ENCODE measurements at places on chromosomes 4 and X.

DNA sequence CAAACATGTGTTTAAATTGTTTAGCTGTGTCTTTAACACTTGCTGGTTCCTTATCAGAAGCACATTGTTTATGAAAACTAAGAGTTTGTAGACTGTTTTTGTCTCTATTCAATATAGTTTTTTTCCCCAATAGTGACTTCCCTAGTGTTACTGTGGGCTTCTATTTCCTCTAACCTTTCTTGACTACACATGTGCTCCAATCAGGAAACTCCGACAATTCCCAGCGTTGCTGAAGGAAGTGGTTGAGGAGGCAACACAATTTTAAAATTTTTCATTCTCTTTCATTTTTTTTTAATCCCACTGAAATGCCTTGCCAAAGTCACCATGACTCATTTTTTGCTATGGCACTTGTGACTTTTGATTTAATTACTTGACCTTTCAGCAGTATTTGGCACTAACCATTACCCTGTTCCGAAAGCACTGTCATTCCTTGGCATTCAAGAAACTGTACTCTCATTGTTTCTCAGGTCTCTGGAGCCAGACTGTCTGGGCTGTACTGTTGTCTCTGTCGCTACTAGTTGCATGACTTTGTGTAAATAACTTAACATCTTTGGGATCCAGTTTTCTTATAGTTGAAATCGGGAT is 67.6 kb upstream of the FREM3 start:
- peak; percentile 60 for DNase-seq

- DNase-seq, result no peak
Measured at GRCh38 chr4:64911846-64912245, 502.6 kb upstream of the TECRL start.

DNA sequence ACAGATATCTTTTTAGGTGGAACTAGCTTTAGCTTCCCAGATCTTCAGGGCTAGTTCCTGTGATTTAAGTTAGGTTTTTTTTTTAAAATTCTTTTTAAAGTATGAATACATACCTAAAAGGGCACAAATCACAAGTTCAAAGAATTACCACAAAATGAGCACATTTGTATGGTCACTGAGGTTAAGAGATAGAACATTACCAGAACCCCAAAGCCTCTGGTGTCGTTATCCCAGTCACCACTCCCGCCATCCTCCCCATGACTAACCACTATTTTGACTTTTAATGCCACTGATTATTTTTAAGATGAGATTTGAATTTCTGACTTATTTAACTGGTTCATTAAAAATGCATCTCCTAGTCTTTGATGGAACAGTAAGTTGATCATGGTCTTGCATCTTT is 5.4 kb downstream of the PGK1 start:
- no peak for DNase-seq

- DNase-seq, result no peak
Measured at GRCh38 chrX:2536141-2536540, 35.4 kb upstream of the DHRSX start.

DNA sequence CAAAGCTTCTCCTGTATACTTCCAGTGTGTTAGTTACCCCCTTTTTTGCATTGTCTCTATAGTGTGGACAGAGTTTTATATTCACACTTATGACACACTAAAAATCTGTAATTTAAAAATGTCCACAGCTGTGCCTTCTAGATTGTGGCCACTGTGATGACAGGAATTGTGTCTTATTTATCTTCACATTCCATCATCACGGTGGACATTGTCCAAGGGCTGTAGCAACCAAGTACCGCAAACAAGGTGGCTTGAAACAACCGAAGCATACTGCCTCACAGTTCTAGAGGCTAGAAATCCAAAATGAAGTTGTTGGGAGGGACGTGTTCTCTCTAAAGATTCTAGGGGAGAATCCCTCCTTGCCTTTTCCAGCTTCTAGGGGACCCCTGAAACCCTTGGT is 32.3 kb downstream of the CHRNA9 start:
- no peak for DNase-seq

- no peak for DNase-seq
Measured at GRCh38 chr4:185700048-185700447, 111.9 kb downstream of the SORBS2 start.

GRCh38 chrX:67781132-67781531 is 237.3 kb downstream of the AR start:
- no peak for DNase-seq

- DNase-seq, result no peak
Measured at GRCh38 chr4:159685340-159686092, 582.6 kb downstream of the RAPGEF2 start.

DNA sequence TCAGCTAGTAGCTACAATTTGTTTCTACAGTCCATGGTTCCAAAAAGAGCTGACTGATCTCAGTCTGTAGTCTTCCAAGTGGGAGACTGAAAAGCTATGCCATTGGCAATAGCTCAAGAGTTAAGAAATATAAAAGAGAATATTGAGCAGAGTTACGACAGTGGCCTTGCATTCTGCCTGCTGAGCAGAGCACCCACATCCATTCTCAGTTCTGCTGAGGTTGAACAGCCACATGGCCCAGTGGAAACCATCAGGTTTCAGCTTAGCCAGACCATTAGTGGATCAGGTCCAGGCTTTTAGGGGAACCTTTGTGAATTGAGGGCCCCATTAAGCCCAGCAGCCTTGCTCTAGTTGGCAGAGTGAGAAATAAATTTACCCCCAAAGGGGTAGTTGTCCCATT is 28.1 kb downstream of the ZNF81 start:
- no peak for DNase-seq

GRCh38 chrX:82081027-82081426 is 879.1 kb downstream of the SH3BGRL start:
- no peak for DNase-seq

DNA sequence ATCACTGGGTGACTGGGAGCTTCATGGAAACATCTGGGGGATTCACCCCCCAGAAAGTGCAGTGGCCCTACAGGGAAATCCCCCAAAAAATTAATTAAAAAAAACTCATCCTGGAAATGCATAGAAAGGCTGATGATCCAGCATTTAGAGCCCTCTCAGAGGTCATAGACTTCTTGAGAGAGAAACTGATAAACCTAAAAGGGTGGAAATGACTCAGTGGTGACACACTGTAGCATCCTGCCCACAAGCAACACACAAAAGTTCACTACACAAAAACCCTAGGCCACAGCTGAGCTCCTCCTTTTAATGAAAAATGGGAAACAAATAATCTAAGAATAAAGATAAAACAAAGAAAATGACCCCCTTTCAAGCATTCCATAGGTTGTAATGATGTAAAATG is 911.5 kb downstream of the GLUD2 start:
- DNase-seq, result peak; percentile 63

GRCh38 chr4:182625193-182625592 is 292.0 kb downstream of the DCTD start:
- DNase-seq, result no peak

DNA sequence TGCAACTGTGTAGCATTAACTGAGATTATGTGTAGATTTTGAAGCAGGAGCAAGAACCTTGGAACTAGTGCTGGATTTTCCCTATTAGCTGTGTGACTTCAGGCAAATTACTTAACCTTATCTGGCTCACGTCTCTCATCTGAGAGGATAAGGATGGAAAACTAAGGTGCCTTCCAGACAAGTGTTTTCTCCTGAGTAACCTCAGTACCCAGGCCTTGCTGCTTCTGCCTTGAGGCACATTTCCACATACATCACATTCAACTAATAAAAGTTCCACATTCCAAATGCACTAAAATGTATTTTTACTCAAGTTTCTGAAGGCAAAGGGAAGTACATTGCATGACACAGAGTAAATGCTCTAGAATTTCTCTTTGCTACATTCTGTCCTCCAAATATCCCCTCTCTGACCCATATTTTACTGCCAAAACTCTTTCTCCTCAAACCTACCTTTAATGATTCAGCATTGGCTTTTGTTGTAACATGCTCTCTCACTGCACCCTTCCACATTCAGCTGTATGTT is 195.4 kb upstream of the ADGRL3 start:
- DNase-seq, result no peak

GRCh38 chr4:140980426-140981200 is 152.7 kb downstream of the RNF150 start:
- no peak for DNase-seq

- DNase-seq, result peak; percentile 47
Measured at GRCh38 chr4:146340798-146341197, 126.5 kb downstream of the REELD1 start.

GRCh38 chrX:101071582-101071981 is 7.1 kb upstream of the TMEM35A start:
- DNase-seq, result no peak

DNA sequence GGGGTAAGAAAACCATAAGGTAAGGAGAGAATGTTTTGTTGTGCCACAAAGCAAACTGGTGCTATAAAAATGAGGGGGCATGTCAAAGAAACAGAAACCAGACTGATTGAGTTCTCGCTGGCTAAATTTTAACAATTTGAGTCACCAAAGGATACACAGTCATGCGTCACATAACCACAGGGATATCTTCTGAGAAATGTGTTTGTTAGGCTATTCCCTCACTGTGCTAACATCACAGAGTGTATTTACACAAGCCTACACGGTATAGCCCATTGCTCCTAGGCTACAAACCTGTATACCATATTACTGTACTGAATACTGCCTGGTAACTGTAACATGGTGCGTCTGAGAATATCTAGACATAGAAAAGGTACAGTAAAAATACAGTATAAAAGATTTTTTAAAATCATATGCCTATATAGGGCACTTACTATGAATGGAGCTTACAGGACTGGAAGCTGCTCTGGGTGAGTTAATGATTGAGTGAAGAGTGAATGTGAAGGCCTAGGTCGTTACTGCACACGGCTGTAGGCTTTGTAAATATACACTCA is 50.1 kb downstream of the FBXW7 start:
- peak; percentile 80 for DNase-seq

DNA sequence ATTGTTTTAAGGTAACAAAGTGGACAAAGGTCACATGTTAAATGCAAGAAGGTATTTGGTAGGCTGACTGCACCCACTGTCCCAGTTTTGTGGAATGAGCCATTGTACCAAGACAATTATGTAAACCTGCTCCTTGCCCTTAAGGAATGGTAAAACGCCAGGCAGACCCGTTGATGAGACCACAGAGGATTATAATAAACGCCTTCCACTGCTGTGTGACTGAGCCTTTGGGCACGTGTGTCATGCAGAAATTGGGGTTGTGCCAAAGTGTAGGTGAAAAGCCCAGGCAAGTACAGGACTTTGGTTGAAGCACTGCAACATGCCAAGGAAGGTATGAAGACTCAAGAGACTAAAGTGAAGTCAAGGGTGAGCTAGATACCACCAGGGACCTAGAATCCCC is 59.7 kb downstream of the LRRC66 start:
- DNase-seq, result no peak

DNA sequence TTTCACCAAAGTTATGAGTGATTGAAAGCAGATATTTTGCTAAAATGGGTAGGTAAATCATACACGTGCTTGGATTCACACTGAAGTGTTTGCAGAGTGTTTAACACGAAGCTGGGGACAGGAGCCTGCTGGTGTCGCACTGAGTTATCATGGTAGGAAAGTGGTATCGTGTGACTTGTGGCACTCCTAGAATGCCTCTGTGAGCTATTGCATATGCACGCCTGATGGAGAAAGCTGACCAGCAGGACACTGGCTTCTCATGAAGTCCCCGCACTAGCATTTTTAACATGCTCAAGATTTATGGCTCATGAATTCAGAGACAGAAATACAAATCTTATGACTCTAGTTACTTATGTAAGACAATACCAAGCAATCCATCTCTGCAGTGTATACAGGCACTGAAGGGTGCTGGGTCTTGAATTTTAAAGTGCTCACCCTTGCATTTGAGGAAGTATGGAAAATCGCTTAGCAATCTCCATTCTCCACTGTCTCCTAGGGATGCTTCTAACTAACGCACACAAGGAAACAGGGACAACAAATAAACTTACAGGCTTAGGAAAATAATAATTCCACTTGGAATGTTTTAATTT is 19.8 kb downstream of the VCX3B start:
- DNase-seq, result no peak

DNA sequence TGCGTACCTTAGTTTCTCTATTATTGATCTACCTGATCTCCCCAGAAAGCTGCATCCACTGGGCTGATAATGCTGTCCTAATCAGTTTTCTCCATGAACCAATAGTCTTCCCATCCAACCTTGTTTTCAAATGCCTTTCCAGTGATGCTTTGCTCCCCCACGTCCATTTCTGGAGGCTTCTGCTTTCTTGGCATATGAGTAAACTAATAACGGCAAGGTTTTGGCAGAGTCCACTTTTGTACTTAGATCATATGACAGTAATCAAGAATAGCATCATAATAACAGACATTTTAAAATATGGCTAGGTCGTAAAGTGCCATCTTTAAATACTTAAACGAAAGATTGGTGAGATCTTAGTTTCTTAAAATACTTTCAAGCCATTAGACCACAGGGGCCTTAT is 38.4 kb upstream of the FAM9B start:
- peak; percentile 73 for DNase-seq

- peak; percentile 68 for DNase-seq
Measured at GRCh38 chr4:113682730-113683537, 78.6 kb downstream of the CAMK2D start.
